ENCODE measurements at places on chromosomes 12 and 14.

DNA sequence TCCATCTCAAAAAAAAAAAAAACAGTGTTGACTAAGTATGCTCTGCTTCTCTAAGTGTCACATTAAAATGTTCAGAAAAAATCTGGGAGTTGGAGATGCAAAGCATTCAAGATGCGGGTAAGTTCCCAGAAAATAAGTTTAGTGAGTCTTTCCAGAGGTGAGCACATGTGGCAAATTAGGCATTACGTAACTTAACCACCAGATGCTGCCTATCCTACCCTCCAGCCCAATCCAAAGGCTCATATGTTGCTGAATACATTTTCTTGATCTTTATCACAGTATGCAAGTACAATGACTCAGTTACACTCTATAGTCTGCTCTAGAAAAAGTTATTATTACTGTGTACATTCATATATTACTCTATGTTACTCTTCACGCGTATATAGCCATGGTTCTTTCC is 3.6 kb downstream of the SLC2A14 start:
- peak; percentile 17 for DNase-seq

DNA sequence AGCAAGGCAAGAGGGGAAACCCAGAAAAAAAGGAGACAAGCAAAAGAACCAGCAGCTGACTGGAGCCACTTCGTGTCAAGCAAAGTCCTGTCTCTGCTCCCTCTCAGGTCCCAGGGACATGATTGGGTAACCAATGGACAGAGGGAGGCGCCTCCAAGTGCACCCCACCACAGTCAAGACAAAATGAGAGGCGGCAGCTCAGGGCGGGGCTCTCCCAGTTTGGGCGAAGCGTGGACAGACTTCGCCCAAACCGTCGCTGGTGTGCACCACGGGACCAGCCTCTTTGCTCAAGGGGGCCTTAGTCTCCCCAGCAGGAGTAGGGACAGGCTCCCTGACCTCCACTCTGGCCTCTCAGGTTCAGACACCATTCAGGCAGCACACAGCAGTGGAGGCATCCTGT is 1.5 kb upstream of the BEGAIN start:
- no peak for DNase-seq

DNA sequence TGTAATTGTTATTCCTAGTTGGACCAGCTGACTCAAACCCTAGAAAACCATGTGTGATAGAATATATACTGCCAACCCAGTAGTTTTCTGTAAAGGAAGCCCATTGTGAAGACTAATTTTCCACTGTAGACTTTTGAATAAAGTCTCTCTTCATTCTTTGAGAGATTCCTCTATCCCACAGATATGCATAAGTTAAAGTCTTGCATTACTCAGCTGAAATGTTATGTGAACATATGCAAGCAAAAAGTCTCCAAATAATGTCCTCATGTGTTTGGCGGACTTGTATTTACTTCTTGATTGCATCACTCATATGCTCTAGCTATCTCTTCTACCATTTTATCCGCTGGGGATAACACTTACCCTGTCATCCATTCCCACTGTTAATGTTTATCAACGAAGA is 35.1 kb upstream of the OTOGL start:
- DNase-seq, result no peak

- DNase-seq, result no peak
Measured at GRCh38 chr12:68159681-68160304, at the start of gene IFNG. IFNG (minus strand) TSS chr12:68159740; CDS start chr12:68159615, 125 bp downstream.

DNA sequence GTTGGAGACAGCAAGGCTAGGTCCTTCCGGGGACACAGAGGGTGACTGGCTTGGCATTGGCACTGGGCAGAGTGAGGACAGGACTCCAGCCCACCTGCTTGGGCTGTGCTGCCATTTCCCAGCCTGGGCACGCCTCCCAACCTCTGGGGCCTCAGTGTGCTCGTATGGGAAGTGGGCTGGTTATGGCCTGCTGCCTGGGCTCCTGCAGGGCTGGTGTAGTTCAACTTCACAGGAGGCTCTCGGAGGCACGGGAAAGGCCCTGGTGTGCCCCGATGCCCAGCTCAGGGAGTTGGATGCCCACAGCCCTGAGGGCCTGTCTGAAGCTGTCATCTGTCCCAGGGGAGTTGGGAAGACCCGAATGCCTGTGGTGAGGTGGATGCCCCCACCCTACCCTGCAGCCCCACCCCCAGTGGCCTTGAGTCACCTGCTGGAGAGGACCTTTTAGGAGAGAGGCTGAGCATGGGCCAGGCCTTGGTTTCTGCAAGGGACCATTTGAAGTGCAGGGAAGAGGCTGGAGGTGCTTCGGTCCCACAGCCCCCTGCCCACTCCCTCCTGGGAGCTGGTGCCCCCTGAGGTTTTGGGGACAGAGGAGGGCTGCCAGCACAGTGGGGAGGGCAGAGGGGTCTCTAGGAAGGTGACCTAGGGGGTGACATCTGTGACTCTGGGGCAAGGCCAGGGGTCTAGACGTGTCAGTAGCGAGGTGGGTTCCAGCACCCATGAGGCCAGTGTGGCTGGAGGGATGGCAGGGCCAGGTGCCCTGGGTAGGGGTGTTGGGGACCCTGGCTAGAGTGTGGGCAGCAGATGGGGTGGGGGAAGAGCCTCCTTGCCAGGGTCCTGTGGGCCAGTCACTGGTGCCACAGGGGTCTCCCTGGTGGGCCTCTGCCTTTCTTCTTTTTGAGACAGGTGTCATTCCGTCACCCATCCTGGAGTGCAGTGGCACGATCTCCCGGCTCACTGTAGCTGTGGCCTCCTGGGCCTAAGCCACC is 9.1 kb downstream of the ULK1 start:
- DNase-seq, result no peak

- DNase-seq, result no peak
Measured at GRCh38 chr12:5512601-5512970, 80.7 kb downstream of the NTF3 start.

GRCh38 chr12:123723765-123724164 is 11.6 kb downstream of the ATP6V0A2 start:
- no peak for DNase-seq

GRCh38 chr12:96140174-96140573 is 54.0 kb upstream of the ELK3 start:
- no peak for DNase-seq

DNA sequence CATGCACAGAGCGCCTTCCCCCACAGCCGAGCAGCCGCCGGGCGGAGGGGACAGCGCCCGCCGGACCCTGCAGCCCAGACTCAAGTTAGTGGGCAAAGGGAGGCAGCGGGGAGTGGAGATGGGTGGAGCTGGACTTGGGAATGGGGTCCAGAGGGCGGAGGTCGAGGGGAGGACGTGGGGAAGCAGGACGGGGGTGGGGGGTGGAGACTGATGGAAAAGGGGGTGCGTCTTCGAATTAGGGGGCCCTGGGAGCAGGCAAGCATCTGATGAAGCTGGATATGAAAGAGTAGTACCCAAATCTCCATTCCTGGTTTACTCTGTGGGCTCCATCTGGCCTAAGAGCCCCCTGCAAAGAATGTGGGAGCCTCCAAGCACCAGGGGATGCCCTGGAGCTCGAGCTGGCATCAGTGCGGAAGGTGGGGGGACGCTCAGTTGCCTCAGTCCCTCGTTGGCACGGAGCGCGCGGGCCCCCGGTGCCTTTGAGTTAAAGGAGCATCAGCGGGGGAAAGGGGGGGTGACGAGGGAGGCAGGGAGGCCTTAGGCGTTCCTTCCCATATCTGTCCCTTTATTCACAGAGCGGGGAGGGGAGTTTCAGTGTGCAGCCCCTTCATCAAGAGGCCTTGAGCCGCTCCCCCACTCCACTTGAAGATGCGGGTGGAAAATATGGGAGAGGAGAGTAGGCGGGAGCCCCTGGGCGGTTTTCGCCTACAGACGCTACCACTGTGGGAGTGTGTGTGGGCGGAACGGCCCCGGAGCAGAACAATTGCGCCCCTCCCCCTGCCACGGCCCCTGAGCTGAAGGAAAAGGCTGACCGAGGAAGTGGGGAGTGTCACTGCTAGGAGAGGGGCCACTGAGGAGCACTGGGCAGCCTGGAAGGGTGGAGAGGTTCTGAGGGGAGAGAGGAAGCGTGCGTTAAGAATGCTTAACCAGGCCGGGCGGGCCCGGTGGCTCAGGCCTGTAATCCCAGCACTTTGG is 644 bp downstream of the NAB2 start:
- DNase-seq, result no peak

DNA sequence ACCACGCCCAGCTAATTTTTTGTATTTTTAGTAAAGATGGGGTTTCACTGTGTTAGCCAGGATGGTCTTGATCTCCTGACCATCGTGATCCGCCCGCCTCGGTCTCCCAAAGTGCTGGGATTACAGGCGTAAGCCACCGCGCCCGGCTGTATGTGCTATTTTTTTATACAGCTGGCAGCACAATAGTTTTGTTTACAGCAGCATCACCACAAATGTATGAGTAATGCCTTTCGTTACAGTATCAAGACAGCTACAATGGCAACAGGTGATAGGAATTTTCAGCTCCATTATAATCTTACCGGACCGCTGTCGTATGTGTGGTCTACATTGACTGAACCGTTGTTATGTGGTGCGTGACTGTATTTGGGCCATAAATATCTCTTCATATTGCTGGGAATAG is 11.6 kb upstream of the MDM2 start:
- no peak for DNase-seq

- no peak for DNase-seq
Measured at GRCh38 chr14:30440961-30441360, 118.0 kb upstream of the G2E3 start.

GRCh38 chr12:63934936-63935335 is 90.4 kb downstream of the SRGAP1 start:
- DNase-seq, result no peak

- no peak for DNase-seq
Measured at GRCh38 chr12:116159593-116160200, 117.8 kb downstream of the MED13L start.

DNA sequence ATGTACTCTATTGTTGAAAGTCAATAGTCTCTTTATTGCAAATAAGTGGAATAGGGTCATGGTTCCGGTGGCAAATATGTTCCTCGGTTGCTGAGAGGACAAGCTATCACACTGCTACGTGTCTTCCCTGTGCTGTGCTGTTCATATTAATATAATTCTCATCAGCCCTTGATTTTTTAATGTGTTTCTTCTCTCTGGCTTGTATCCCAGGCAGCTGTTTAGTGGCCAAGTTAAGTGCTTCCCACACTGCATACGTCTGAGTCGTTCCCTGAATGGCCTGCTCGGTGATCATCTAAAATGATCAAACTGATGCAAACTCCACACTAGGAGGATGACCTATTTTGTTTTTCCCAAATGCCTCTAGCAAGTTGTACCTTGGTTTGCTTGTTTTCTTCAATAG is 186.4 kb downstream of the ANO6 start:
- DNase-seq, result no peak

GRCh38 chr14:101495284-101495683 is 66.0 kb upstream of the DIO3 start:
- DNase-seq, result no peak

DNA sequence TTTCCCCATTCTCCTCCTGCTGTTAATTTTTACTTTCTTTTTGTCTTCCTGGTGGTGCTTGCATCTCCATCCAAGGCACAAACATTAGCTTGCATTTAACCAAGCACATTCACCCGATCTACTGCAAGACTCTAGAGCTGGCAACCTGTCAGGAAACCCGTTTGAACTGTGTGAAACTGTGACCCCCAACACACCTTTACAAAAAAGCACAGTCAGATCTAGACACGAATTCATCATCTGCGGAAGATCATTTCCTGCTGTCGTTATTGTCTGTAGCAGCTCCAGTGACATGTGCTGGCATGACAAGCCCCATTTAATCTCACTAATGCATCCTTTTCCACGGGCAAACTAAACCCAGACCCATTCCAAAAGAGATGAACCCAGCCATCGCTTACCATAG is 340.5 kb downstream of the VRK1 start:
- DNase-seq, result no peak

DNA sequence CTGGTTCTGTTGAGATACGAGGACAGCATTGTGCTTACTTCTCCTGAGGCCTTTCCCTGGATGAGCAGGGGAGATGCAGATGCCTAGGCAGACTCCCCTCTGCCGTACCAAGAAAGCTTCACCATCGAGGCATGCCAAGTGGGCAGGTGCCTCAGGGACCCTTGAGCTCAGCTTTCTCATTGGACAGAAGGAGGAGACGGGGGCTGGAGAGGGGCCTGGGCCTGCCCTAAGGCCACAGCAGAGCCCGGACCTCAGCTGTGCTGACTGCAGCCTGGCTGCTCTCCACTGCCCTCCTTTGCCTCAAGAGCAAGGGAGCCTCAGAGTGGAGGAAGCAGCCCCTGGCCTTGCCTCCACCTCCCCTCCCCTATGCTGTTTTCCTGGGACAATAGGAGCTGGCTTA is 23.4 kb downstream of the SERPINA1 start:
- no peak for DNase-seq

DNA sequence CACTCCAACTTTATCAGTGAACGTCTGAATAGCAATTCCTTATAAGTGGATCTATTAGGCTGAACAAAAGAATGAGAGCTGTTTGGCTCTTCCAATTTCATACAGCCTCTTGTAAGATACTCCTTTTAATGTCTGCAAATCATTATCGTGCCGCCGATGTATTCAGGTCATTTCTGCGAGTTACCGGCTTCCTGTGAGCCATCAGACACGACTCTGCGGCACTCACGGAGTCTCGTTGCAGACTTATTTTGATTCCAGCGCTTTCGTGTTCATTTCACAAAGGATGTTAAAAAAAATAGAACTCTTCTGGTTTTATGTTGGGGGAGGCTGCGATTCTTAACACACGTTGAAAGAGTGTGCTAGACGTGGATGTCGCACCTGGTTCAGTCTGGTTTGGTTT is 106.6 kb downstream of the GLT1D1 start:
- DNase-seq, result no peak

- no peak for DNase-seq
Measured at GRCh38 chr12:112146123-112146522, 20.8 kb downstream of the TRAFD1 start.

- DNase-seq, result no peak
Measured at GRCh38 chr12:38053113-38053512, 263.5 kb upstream of the ALG10B start.

- no peak for DNase-seq
Measured at GRCh38 chr14:33647385-33647786, 303.5 kb downstream of the EGLN3 start.

GRCh38 chr14:99758872-99759545 is 34.2 kb upstream of the EML1 start:
- no peak for DNase-seq

DNA sequence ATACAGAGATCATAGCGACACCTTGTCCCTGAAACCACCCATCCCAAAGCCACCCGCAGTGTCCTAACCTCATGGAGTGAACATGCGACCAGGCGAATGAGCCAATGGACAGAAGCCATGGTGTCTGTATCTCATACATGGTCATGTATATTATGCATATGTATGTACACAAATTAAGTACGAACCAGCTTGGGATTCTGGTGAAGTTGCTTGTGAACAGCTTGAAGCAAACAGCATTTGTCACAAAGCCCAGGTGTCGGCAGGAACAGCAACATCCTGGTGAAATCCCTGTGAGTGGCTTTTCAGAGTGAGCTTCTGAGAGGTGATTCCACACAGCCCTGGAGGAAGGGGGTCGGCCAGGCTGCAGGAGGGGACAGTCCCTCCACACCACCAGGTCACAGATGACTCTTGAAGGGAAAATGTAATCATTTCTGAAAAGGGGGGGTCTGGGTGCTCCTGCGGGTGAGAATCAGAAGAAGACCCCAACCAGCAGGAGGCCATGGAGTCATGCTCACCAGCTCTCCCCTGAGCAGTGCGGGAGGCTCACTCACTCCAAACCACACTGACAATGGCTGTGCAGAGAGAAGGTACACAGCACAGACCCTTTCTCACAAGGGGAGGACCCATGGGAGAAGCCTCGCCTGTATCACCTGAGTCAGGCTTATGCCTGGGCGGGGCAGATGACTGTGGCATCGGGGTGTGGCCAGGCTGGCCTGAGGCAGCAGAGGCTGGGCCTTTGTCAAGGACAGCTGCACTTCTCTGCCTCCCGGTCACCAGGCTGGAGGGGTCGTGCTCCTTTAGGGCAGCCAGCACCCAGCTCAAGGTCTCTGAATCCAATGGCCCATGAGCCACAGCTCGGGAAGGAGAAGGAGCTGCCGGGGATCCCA is 14.3 kb downstream of the CHGA start:
- DNase-seq, result no peak
